Fibroblast of skin of right quadriceps (primary cell): ENCODE measurements at places on chromosomes 6 and 20.
A peak's percentile ranks its signal among the peaks of the same experiment; 100 is the strongest.

DNA sequence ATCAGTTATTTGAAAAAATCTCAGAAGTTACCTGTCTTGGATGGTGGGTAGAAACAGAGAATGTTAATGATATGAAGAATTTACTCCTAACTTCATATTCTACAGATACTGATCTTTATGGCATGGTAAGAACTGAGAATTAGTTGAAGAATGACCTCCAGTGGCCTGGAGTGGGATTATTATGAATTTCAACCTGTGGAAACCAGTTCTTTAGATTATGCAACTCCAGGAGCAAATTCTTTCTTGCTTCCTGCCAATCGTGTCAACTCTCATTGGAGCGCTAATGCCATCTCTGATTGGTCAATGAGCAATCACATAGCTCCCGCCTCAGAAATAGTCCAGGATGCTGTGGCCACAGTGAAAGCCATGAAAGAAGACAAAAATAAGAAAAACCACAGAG is 40.6 kb downstream of the LYRM2 start:
- peak; percentile 20 for DNase-seq

- no peak for DNase-seq
Measured at GRCh38 chr6:2958776-2959175, 12.6 kb downstream of the SERPINB6 start.

DNA sequence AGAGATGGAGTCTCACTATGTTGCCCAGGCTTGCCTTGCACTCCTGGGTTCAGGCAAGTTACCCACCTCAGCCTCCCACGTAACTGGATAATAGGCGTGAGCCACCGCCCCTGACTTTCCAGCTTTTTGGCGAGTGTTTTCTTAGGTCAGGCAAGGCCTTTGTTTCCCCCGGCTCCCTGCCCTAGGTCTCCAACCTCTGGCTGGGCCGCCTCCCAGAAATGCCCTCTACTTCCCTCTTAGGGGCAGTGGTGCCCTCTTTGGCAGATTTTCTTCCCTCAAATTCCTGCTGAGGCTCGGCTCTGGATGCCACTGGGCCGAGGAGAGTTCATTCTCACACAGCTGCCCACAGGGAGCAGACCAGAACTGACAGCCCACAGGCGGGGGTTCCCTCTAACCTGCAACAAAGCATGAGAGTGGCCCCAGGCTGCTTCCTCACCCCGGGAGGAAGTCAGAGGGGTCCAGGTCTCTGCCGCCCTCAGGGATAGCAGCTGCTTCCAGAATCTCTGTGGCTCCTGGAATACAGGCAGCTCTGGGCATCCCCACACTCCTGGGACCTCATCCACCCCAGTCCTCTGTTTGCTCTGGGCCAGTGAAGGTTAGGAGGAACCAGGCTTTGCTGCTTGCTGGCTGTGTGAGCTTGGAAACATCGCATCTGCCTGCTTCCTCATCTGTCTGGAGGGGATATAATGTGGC is 56.5 kb downstream of the TCP11 start:
- no peak for DNase-seq

DNA sequence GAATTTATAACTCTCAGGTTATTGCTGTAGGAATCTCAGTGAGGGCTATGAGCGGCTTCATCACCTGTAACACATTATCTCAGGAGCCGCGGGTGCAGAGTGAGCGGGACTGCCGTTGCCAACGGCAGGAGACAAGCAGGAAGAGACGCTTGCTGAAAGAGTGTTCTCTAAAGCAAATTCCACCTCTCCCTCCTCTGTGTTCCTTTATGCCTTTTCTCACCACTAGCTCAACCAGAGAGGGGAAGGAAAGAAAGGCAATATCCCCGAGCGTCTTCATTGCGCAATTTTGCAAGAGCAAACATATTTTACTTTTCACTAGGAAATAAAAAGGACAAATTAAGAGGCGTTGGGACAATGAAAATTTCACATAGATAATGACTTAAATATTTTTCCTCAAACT is 185.2 kb upstream of the EXOC2 start:
- DNase-seq: no peak

DNA sequence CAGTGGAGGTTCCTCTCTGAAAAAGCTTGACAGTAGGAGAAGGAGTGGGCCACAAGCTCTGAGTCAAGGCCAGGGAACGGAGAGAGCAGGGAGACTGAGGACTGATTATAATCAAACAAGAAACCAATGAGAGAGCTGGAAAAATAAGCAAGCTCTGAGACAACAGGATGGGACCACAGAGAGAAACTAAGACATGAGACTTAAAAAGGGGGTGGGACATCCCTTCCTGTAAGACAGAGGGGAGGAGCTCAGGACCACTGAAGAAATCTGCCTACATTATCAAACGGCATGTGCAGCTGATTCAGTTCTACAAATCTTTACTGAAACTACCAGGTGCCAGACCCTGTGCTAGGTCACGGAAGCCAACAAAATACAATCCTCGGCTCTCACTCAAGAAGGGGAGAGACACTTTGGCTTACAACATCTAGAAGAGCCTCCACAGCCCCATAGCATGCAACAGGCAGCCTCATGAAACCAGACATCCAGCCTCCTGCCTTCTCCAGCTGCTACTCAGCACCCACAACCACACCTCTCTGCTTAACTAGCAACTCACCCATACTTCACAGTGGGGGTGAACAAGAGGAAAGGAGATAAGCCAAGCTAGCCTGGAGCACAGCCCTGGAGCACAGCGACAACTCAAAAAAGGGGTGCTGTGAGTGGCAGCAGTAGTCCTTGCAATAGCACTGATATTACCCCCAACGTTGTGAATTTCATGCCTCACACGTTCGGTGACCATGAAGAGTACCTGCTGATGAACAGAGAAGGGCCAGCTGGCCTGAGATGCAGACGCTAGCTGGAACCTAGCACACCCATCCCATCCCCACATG is 39.1 kb upstream of the ANKRD60 start:
- no peak for DNase-seq

DNA sequence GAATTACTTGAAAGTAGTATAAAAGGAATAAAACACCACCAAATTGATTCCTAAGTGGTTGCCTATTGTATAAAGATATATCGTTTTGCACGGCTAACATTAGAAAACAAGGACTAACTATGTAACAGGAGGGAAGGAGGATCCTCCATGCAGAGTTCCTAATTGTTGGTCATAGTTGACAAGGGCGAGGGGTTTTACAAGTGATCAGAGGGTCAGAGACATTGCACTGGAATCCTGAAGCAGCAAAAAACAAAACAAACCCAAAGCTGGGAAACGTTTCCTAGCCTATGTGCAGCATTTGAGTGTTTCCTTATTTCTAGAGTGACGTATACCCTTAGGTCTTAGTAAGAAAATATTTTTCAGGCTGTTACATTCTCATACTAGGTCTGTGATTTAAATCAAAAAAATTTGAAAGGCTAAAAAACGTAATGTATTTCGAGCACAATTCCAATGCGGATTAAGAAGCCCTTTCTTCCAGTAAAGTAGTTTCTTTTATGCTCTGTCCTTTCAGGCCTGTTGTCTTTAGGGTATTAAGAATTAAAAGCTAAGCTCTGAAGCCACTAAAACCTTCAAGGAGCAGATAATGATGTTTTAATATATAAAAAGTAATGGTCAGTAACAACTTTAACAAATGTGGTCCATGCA is 373.8 kb upstream of the MMS22L start:
- no peak for DNase-seq

GRCh38 chr6:33107641-33108040 is 31.9 kb downstream of the HLA-DPB1 start:
- DNase-seq: no peak

- DNase-seq: no peak
Measured at GRCh38 chr6:44249082-44249748, 2.3 kb downstream of the HSP90AB1 start.

- DNase-seq: no peak
Measured at GRCh38 chr20:46276531-46276930, 31.8 kb downstream of the CDH22 start.

- no peak for DNase-seq
Measured at GRCh38 chr6:93183531-93183972, 235.8 kb downstream of the EPHA7 start.

DNA sequence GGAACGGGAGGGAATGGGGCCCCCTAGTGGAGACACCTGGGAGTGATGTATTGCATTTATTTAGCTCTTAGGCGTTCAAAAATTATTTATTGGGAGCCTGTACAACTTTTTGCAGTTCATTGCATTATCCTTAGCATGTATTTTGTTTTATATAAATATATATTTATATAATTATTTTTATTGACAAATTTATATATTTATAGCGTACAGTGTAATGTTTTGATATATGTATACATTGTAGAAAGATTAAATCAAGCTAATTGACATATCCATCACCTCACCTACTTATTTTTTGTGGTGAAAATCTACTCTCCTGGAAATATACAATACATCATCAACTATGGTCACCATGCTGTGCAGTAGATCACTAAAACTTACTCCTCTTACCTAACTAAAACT is 975 bp downstream of the SIRT5 start:
- no peak for DNase-seq

GRCh38 chr6:136607204-136607931 is 57.1 kb upstream of the MAP7 start:
- DNase-seq: peak; percentile 34

- DNase-seq: no peak
Measured at GRCh38 chr6:110378552-110378951, 20.4 kb upstream of the METTL24 start.

- no peak for DNase-seq
Measured at GRCh38 chr20:49166534-49167449, 21.3 kb downstream of the STAU1 start.

GRCh38 chr6:106440546-106440945 is 80.0 kb downstream of the CRYBG1 start:
- DNase-seq: no peak

DNA sequence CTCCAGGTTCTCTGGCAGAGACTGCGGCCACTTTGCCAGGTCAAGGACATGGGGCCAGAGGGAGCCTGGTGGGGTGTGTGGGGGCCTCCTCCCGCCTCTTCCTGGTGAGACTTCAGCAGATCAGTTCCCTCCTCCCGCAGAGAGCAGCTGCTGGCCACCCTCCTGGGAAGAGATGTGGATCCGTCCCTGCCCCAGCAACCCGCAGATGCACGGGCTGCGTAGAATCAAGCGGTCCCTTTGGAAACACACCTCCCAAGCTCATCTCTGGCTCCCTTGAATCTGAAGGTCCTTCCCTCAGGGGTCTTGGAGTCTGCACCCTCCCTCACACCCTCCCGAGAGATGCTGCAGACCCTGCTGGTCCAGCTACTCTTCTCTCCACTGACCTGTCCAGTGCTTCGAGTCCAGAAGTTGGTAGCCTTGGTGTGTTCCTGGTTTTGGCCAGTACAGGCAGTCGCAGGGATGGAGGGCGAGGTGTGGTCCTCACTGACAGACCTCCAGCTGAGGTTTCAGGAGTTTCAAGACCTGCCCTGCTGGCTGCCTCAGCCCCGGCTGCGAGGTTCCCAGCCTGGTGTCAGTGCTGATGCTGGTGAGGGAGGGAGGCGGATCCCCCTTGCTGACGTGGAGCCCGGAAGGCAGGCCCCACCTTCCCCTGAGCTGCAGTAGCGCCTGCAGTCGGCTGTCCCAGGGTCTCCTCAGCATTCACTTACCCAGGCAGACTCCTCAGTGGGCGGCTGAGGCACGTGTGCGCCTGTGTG is at the start of gene NPBWR2:
NPBWR2 (minus strand) TSS at position 585 of the 755 bp plus-strand sequence. CDS start 734 bp downstream, outside the sequence.
- DNase-seq: no peak

- no peak for DNase-seq
Measured at GRCh38 chr6:166752097-166752496, 125.0 kb upstream of the RPS6KA2 start.
